AG04450 (cell line): ENCODE measurements at places on chromosomes 12 and 14.

GRCh38 chr12:123488539-123489230 lies 30.7 kb downstream of the SNRNP35 start:
- DNase-seq = no peak

DNA sequence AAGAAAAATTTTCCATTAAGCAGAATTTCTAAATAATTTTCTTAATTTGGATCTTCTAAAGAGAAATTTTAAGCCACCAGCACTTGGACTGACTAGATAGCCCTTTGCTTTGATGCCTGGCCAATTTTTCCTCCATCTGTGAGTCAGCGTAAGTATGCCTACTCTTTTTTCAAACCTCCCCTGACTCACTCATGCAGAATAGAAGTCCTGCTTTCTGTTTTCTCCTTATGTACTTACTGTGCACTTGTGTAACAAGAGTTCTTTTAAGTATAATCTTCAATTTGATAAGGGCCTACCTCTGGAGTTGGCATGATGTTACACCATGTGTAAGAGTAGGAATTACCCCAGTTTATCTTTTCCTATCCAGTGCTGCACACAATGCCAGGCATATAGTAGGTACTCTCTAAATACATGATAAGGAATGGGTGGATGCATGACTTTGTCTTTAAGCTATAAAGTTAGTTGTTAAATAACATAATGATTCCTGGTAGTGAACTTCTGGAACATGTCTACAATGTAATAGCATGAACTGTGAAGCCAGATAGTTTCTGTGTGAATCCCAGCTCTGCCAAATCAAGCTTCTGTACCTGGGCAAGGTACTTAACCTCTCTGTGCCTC lies 329.6 kb downstream of the TMTC2 start:
- peak; percentile 57 for DNase-seq

GRCh38 chr12:124422570-124423523 lies 128.0 kb downstream of the RFLNA start:
- DNase-seq = peak; percentile 84

GRCh38 chr12:129887101-129887500 lies 16.7 kb downstream of the TMEM132D start:
- DNase-seq = no peak

- DNase-seq = no peak
Observed at GRCh38 chr12:34358198-34358597, 335.9 kb downstream of the ALG10 start.

GRCh38 chr12:14846876-14847580 lies 3.7 kb upstream of the ART4 start:
- no peak for DNase-seq

GRCh38 chr14:55780156-55780946 lies 200.3 kb downstream of the KTN1 start:
- DNase-seq = no peak

- no peak for DNase-seq
Observed at GRCh38 chr14:90453401-90453951, 56.6 kb downstream of the CALM1 start.

DNA sequence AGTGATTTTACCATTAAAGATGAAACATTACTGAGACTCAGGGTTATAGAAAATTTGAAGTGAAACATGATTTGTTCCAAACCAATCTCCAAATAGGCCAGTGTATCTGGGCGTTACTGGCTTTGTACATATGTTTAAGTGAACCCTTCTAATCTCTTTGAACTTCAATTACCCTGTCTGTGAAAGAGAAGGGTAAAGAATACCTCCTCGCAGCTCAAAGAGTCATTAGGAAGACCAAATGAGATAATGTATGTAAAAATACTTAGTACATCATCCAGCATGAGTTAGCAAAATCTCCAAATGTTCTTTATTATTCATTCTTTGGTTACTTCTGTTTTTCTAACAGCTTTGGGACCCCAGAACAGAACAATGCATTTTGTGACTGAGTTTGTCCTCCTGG lies at the start of gene OR11H6:
OR11H6 (plus strand) TSS at position 301 of the 400 bp plus-strand sequence; CDS start at position 301, 0 bp downstream.
- no peak for DNase-seq

- no peak for DNase-seq
Observed at GRCh38 chr14:95045106-95045701, 112.1 kb downstream of the DICER1 start.

DNA sequence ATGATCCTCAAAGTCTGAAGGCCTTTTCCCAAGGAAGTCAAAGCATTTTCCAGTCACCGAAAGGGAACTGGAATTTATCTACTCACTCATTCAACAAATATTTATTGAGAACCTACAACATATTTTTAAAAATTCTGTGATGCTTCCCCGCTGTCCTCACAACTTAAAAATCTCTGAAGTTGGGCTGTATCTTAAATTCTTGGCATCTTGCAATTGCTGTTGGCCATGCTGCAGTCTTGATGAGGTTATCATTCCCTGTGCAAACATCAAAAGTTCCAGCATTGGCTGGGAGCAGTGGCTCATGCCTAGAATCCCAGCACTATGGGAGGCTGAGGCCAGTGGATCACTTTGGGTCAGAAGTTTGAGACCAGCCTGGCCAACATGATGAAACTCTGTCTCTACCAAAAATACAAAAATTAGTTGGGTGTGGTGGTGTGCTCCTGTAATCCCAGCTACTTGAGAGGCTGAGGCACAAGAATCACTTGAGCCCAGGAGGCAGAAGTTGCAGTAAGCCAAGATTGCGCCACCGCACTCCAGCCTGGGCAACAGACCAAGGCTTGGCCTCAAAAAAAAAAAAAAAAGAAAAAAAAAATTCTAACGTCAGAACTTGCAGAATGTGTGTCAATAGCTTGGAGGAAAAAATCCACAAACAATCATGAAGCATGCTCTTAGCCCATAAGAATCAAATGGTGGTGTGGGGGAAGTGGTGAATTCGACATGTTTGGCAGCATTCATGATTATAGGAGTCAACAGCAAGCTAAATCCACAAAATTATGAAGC lies 34.9 kb downstream of the CCDC177 start:
- DNase-seq = peak; percentile 11

GRCh38 chr14:60563113-60563512 lies 54.2 kb downstream of the SIX6 start:
- DNase-seq = peak; percentile 48

DNA sequence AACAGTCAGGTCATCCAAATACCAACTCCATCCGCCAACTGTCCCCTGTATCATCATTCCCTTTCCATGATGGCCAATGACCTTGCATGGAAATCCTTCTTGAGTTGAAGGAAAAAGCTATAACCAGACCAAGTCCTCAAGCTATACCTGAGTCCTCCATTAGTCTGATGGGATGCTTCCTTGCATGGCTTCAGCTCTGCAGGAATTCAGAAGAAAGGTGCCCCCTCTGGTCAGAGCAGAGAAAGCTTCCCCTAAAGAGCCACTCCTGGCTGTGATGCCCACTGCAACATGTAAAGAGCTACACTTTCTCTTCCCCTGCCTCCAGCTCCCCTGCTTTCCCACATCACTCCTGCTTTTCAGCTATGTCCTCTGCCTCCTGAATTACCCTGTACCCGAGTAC lies 43.1 kb upstream of the FKBP4 start:
- DNase-seq = no peak

DNA sequence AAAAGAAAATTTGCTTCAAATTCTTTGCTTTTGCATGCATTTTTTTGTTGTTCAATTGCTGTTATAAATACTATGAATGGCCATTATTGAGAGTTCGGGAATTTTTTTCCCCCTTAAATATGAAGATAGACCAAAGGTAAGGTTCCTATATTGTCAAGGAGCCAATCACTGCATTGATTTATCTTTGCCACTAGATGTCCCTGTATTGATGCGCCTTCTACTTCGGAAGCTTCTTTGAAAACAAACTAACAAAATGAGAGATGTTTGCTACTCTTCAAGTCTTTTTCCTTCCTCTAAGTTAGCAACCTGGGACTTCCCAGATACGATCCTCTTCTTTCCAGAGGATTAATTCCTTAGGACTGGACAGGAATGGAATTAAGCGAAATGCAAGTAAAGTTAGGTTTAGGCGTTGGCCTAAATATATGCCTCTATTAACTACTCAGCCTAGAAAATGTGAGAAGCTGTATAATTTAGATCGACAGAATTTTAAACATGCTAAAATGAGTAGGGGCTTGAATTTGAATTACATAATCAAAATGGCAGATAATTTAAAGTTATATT lies 318.1 kb downstream of the AEBP2 start:
- DNase-seq = no peak

DNA sequence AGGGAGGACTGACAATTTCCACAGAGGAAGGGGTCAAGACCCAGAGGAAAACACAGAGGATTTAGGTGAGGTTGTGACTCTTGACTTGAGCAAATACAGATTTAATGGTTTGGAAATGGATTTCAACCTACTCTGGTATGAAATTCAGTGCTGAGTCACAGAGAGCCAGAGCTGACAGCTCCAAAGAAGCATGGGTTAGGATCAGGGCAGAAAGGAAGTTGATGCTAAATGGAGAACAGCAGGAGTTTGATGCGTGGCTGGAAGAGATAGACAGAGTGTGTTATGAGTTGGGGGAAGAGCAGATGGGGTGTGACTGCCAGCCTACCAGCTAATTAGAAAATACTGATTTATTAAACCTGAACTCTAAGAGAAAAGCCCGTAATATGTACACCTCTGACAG lies 272.6 kb downstream of the FOXG1 start:
- no peak for DNase-seq

DNA sequence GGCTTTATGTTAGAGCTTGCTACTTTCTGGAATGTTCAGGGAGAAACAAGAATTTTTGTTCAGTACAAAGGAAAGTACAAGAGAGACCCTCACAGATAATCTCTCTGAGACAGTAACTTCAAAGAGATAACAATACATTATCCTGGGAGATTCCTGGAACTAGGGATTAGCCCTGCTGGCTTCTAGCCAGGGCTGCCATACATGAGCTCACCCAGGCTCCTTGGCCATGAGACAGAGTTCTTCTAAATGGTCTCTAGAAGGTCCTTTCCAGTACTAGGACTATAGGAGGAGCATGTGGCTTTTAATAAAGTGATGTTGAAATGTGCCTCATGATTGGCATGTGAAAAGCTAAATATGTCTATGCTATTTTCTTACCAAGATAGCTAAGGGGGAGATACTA lies 342.5 kb downstream of the EMP1 start:
- no peak for DNase-seq

- no peak for DNase-seq
Observed at GRCh38 chr12:94879542-94879941, 124.0 kb downstream of the NDUFA12 start.

GRCh38 chr14:98341211-98341610 lies 930.8 kb downstream of the BCL11B start:
- DNase-seq = no peak

- no peak for DNase-seq
Observed at GRCh38 chr14:91509083-91509877, 830 bp downstream of the PPP4R3A start.

DNA sequence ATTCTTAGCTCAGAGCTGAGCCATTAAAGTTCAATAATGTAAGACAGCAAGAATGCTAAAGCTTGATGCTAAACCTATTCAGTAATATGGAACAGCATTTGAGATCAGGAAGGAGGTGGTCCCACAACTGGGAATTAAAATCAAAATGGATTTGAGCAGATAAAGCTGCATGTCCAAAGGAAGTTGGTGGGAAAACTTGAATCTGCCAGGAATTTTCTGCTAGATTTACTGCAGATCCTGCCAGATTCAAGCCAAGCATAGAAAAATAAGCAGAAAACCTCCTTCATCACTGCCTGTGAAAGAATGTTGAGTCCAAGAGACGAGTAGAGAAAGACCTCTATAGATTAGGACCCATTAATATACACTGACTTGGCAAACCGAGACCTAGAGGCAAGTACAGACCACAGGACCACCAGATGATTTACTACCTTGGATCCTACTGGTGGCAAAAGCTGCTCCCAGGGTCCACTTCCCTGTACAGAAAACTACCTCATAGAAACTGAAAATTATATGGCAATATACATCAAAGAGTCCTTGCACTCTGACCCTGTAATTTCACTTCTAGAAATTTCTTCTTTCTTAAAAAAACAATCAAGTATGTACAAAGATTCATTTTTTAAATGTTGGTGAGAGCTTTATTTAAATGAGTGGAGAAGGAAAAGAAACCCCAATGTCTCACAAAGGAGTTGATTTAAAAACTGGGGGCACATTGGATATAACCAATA lies 263.2 kb downstream of the DAD1 start:
- DNase-seq = no peak

GRCh38 chr12:116465856-116466255 lies 93.3 kb upstream of the MAP1LC3B2 start:
- DNase-seq = no peak

- no peak for DNase-seq
Observed at GRCh38 chr14:43359317-43359716, 1147.8 kb downstream of the FSCB start.

GRCh38 chr12:1662761-1663439 lies 28.0 kb upstream of the ADIPOR2 start:
- DNase-seq = no peak

DNA sequence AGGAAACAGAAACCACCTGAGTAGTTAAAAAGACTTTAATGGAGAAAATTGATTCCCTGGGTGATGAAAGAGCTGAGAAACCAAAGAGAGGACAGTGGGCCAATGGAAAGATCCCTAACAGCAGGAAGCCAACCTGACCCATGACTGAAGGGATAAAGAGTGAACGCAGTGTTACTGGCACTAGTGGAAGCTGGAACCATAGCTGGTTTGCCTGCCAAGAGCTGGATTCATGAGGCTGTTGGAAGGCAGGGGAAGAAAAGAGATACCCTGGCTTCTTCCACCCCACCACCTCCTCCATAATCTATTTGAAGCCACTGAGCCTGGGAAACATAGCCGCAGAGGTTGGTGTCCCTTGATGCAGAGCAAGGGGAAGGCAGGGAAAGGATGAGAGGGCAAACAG lies 125.5 kb upstream of the PRKD1 start:
- DNase-seq = no peak

- no peak for DNase-seq
Observed at GRCh38 chr12:47808574-47809365, 10.9 kb downstream of the HDAC7 start.

DNA sequence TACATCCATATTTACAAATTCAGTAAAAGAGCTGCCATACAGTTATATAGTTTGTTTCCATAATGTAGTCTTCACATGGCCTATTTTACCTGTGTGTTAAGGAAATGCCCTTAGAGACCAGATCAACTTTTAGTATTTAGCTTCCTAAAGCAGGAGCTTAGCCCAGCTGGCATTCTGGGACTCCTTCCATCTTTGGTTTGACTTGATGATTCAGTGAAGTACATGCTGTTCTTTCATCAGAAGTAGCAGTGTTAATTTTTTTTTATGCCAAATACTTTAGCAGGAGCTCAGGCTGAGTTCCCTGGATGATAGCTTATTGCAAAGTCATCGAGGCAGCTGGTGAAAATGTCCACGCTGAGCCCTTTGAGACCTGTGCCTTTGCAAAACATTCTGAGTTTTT lies 101.0 kb downstream of the FOXG1 start:
- DNase-seq = no peak

GRCh38 chr12:4665236-4665635 lies 16.3 kb downstream of the NDUFA9 start:
- DNase-seq = no peak
